ENCODE measurements at places on chromosomes 4 and X.

- DNase-seq = no peak
Measured at GRCh38 chr4:94649381-94650133, 108.2 kb upstream of the BMPR1B start.

DNA sequence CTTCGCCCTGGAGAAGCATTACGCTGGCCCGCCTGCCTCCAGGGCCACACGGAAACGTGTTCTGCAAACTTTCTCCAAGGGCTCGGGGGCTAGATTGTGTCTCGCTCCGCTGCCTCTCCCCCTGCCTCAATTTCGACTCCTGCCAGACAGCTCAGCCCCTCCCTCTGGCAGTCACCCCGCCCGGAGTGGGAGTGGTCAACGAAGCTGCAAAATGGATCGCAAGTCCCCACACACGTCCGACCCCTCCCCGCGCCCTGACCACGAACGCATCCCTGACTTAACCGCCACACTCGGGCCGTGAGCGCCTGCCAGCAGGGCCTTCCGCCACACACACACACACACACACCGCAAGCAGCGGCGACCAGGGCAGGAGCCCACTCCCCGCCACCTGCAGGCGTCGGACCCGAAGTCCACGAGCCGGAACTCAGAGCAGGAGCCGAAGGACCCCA is 47.0 kb upstream of the NKAP start:
- DNase-seq = no peak

DNA sequence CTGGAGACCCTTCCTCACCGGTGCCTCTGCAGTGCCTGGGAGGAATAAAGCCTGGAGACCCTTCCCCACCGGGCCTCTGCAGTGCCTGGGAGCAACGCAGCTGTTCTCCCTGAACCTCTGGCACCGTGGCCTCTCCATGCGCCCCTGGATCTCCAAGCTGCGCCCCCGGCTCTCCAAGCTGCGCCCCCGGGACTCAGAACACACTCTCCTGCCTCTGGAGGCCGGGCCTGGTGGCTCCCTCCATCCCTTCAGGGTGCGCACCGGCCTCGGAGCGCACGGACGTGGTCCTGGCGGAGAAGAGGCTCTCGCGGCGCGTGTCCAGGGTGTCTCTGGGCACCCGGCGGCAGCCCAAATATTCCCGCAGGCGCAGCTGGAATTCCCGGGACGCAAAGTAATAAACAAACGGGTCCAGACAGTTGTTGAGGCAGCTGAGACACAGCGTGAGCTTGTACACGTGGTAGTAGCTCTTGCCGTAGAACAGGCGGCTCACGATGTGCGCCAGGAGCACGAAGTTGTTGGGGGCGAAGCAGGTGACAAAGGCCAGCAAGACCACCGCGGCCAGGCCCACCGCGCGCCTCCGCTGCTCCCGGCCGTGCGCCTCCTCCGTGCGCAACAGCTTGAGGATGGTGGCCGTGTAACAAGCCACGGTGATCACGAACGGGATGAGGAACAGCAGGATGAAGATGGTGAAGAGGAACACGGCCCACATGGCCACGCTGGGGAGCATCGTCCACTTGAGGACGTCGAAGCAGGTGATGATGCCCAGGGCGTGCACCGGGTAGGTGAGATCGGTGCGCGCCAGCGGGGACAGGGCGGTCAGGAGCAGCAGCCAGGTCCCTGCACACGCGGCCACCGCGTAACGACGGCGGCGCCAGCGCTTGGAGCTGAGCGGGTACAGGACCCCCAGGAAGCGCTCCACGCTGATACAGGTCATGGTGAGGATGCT is 12.8 kb upstream of the ASMTL start:
- no peak for DNase-seq

DNA sequence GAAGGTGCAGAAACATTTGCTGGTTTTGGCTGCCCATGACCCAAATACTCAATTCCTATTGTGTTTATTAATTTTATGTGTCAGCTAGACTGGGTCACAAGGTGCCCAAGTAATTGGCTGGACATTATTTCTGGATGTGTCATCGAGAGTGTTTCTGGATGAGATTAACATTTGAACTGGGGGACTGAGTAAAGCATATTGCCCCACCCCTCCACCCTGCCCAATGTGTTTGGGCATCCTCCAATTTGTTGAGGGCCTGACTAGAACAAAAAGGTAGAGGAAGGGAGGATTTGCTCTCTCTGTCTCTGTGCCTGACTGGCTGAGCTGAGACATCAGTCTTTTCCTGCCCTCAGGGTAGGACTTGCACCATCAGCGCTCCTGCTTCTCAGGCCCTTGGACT is 29.7 kb upstream of the LCORL start:
- no peak for DNase-seq

DNA sequence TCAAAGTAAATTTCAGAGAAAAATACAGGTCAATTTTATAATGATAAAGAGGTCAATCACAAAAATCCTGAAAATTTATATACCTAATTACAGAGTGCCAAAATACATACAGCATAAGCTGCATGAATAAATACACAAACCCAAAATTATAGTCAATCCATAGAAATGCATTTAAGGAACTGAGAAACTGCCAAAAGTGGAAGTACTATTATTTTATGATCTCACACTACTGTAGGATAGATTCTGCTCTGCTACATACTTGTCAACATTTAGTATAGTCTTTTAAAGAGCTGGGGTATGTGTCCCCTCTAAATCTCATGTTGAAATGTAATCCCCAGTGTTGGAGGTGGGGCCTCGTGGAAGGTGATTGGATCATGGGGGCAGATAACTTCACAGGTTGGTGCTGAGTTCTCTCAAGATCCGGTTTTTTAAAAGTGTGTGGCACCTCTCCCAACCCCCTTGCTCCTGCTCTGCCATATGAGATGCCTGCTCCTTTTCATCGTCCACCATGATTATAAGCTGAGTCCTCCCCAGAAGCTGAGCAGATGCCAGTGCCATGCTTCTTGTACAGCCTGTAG is 31.8 kb downstream of the CHIC2 start:
- DNase-seq = no peak

DNA sequence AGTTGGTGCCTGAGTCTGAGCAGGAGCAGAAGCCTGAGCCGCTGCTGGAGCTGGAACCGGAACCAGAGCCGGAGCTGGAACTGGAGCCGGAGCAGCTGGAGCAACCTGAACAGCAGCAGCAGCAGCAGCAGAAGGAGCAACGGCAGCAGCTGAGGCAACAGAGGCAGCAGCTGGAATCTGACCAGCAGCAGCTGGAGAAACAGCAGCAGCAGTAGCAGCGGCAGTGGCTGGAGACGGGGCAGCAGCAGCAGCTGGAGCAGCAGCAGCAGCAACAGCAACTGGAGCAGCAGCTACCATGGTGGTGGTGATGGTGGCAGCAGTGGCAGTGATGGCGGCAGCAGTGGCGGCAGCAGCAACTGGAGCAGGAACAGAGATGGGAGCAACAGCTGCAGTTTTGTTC is 61.5 kb downstream of the AMOT start:
- DNase-seq = no peak

DNA sequence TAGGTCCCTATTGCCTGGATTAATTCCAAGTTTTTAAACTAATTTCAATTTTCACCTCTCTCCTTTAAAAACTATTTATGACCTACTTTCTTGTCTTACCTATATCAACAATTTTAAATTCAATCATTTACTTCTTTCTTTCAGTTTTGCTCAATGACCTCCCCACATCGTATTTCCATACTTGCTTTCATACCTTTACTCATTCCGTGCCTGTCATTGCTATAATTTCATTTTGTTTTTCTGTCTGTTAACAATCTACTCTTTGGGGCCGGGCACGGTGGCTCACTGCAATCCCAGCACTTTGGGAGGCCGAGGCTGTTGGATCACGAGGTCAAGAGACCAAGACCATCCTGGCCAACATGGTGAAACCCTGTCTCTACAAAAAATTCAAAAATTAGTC is 781.1 kb downstream of the FSTL5 start:
- no peak for DNase-seq

- no peak for DNase-seq
Measured at GRCh38 chrX:10090319-10090718, 66.5 kb upstream of the CLCN4 start.

DNA sequence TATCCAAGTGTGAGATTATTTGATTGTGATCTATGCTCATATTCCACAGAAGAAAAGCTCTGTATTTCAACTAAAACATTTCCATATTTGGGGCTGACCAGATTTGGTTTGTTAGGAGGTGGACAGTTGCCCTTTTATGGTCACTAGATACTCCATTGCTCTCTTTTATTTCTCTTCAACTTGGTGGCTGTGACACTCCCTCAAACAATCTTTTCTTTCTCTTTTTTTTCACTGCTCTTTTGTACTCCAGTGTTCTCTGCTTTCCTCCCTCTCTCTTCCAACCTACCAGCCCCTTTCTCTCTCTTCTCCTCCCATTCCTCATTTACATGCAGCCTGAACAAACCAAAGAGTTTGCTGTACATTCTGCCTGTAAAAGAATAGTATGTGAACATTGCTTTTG is 48.8 kb downstream of the RBPJ start:
- no peak for DNase-seq
